CD8-positive, alpha-beta T cell (primary cell): ENCODE measurements at places on chromosomes 11 and 22.
A peak's percentile ranks its signal among the peaks of the same experiment; 100 is the strongest.

DNA sequence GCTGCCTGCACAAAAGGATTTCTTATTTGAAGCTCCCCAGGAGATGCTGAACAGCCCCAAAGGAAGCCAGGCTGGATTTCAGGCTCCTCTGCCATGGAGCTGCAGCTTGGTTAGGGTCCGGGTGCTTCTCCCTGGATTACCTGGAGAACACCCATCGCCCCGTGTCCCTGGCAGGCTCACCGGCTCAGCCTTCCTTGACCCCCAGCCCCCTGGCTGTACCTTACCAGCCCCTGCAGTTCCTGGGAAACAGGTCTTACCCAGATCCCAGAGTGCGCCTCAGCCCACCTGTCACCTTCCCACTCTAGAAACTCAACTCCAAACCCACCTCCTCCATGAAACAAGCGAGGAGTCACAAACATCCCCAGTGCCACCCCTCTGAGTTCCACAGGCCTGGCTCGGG lies 45.3 kb upstream of the CD5 start:
- no peak for DNase-seq

DNA sequence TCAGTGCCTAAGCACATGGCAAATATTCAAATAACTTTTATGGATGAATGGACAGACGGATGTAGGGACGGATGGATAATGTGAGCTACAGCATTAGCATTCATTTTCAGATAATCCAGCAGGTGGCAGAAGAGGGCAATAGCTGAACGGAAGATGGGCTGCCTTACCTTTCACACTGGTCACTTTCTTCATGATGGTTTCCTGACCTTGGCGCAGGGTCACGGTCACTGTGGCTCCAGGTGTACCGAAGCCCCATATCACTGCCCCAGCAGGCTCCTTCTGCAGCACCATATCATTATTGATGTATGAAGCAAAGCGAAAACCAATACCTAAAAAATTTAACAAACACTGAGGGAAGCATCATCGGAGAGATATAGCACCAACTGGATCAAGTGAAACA lies 4.3 kb downstream of the SIAE start:
- DNase-seq = peak; percentile 51

GRCh38 chr22:25282671-25283561 lies 63.5 kb downstream of the CRYBB2 start:
- DNase-seq = no peak

DNA sequence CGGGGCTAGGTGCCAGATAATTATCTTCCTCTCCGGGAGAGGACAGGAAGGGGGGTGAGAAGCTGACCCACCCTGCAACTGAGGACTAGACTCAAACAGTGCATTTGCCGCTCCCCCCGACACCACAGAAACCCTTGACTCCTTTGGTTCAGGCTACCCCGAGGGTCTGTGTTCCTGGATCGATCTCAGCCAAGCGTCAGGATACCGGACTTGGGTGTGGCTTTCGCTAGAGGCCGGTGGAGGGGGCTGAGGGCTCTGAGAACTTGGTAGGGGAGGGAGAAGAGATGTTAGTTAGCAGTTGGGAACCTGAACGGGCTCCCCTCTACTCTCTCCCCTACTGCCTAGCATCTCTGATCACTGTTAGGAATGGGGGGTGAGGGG lies 840 bp downstream of the SEZ6L start:
- no peak for DNase-seq
